Amygdala (tissue), 56 donors: ENCODE measurements at places on chromosomes 6 and 20.

GRCh38 chr6:96058082-96058481 lies 42.3 kb downstream of the FUT9 start:
- DNase-seq = no peak

GRCh38 chr6:155030148-155030720 lies 35.1 kb downstream of the TIAM2 start:
- DNase-seq = no peak

DNA sequence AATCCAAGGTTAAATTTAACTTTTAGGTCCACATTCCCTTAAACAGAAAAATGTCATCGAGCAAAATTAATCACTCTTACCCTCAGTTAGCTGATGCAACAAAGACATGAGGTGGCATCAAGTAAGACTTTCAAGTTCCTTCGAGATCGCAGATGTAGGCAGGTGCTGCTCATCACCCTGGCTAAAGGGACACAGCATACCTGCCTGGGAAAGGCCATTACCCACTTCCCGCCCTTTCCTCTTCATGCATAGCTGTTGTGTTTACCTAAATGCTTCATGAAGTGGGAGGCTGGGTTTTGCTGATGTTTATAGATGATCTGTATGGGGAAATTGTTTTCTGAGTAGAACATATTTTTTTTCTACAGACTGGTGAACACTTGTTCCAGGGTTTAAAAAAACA lies 67.7 kb downstream of the GFRA4 start:
- DNase-seq = no peak

GRCh38 chr6:90226257-90226656 lies 70.4 kb downstream of the BACH2 start:
- no peak for DNase-seq

DNA sequence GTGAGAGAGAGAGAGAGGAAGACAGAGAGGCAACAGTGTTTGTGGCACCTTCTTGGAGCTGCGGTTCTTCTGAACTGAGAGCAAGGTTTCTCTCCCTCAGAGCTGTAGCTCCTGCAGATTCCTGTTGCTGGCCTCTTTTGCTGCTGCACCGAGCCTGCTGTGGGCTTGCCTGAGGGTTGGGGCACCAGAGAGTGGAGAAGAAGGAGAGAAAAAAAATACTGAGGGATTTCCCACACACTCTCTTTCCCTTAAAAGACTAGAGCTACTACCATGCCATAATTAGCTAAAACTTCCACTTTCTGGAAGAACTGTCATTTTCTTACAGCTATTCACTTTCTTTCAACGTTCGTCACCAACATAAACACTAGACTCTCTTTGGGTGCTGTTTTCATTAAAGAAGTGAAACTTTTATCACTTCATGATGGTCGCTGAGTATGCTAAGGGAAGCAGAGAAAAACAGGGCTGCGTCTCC lies 18.2 kb upstream of the ECI2 start:
- DNase-seq = no peak

GRCh38 chr6:107488875-107489635 lies 862 bp upstream of the SOBP start:
- peak; percentile 55 for DNase-seq
